ENCODE measurements at places on chromosomes 2 and 18.

GRCh38 chr2:82795446-82795845 lies 1663.6 kb downstream of the SUCLG1 start:
- no peak for DNase-seq

- DNase-seq, result no peak
Observed at GRCh38 chr2:44929735-44930273, 11.7 kb upstream of the SIX3 start.

- DNase-seq, result no peak
Observed at GRCh38 chr2:200380833-200381542, 74.5 kb downstream of the SPATS2L start.

GRCh38 chr2:173407176-173407575 lies 52.5 kb downstream of the CDCA7 start:
- no peak for DNase-seq

- no peak for DNase-seq
Observed at GRCh38 chr2:68588589-68588988, 54.8 kb upstream of the PROKR1 start.

DNA sequence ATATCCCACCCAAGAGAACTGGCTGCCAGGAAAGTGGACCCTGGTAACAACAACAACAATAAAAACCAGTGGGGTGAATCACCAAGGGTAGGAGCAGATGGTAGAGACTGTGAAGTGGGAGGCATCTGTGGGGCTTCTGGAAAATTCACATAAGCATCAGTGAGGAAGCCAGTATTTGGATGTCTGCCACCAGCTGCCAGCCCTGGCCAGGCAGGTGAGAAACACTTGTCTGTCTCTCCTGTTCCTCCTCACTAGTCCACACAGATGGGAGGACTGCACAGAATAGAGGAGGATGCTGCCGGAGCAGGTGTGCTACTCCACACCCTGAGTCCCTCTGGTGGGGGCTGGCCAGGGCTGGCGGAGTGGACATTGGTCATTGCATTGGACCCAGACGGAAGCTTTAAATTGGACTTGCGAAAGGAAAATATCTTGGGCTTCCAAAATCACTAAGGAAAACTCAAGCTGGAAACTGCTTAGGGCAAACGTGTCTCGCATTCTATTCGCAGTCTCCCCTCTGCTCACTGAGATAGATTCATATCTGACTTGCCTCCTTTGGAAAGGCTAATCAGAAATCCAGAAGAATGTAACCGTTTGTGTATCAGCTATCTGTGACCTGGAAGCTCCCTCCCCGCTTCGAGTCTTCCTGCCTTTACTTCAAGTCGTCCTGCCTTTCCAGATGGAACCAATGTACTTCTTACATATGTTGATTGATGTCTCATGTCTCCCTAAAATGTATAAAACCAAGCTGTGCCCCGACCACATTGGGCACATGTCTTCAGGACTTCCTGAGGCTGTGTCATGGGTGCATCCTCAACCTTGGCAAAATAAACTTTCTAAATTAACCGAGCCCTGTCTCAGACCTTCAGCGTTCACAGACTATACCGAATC lies 69.1 kb downstream of the NAB1 start:
- DNase-seq, result no peak

- no peak for DNase-seq
Observed at GRCh38 chr2:8985561-8986326, 17.7 kb downstream of the MBOAT2 start.

- no peak for DNase-seq
Observed at GRCh38 chr2:3670941-3671340, 12.9 kb downstream of the ALLC start.

GRCh38 chr2:85246348-85246747 lies 81.4 kb downstream of the TGOLN2 start:
- DNase-seq, result no peak

- DNase-seq, result no peak
Observed at GRCh38 chr2:44546459-44547127, 184.8 kb downstream of the CAMKMT start.

DNA sequence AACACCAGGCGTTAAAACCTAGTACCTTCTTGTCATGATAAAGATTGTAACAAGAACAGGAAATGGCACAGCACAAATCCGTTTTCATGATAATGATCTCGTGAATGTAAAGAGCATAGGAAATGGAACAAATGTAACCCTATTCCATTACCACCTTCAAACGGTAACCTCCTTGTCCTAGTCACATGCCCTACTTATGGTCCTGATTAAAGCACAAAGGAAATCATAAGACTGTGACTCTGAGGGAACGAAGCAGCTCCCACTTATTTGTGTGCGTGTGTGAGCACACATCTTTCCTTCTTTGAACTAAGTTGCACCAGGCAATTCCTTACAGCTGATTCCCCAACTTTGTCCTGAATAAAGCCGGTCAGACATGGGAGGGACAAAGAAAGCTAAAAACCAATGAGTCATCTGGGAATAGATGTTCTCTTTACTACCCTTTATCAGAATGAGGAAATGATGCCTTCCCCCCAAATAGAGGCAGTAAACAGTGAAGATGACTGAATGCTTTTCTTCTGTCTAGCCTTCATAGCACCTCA lies 192.6 kb downstream of the IKZF2 start:
- DNase-seq, result no peak

DNA sequence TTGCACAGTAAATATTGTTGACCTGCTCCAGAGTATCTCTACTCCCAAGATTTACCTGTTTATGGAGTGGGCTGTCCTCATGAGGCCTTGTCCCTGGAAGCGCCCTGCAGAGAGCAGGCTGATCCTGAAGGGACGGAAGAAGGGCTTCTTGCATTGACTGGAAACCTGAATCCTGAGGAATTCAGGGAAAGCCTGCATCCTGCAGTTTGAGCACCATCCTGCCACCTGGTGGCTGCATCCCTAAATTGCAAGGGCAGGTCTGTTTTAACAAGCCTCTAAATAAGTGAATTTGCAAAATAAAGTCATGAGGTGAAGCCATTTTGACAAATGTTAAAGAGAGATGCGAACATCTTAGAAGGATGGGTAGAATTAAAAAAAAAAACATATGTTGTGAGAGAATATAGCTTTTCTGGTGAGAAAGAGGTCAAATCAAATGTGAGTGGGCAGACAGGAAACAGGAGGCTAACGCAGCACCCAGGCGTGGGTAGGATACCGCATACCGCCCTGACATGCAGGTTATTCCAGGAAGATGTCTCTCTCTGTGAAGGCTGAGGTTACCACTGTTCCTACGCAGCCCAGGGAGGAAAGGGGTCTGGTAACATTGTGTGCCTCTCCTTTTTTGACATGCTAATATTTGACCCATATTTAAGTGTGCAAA lies 754.9 kb downstream of the RNF144A start:
- DNase-seq, result no peak

- DNase-seq, result no peak
Observed at GRCh38 chr18:59733421-59733820, 36.2 kb upstream of the CCBE1 start.

- DNase-seq, result no peak
Observed at GRCh38 chr18:29146068-29146467, 969.1 kb upstream of the CDH2 start.

- DNase-seq, result no peak
Observed at GRCh38 chr18:27668158-27668557, 483.1 kb upstream of the CHST9 start.

GRCh38 chr2:221096706-221097567 lies 475.2 kb downstream of the EPHA4 start:
- DNase-seq, result no peak

DNA sequence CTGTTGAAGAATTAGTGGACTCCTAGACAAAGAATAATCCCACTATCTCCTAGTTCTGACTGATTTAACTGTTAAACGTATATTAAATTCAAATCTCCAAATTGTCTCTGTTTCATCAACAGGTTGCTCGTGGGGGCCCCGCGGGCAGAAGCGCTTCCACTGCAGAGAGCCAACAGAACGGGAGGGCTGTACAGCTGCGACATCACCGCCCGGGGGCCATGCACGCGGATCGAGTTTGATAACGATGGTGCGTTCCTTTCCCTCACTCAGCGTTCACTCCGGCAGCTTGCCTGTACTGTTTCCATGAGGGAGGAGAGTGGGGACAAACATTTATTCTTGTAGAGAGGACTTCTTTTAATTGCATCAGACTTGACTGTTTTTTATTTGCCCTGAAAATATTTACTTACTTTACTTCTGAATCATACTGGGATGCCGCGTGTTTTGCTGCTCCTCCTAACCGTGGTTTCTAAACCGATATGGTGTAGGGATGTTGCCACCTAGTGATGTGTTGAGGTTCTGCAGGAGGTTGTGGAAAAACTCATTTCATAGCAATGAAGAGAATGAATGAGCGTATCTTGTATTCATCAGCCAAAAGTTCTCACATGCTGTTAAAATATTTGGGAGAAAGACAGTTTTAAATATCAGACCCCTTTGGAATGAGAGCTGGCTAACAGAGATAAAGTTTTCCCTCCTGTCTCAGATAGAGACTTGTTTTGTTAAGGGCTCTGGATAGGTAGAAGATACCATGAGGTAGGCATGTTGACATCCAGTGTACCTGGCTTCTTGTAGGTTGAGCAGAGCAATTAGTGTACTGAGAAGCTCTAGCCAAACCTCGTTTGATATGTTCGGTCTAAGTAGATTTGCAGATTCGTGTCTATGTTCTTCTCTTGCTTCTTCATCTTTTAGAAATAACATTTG lies 38.3 kb downstream of the ITGA6 start:
- DNase-seq, result no peak

- DNase-seq, result no peak
Observed at GRCh38 chr2:44909831-44910230, 31.7 kb upstream of the SIX3 start.

DNA sequence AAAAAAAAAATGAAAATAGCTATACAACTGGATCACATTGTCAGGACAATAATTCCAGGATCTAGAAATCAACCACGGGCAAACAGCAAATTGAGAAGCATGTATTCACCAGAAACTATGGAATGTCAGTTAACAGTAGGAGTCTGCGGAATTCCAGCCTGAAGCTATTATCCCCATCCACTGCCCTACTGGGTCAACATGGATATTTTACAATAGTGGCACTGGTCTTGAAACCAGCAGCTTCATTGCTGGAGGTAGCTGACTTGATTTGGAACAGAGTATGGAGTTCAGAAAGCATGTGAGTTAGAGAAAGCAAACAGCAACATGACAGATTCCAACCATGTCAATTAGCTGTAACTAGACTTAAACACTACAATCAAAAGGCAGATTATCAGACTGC lies 55.7 kb upstream of the PDE1A start:
- no peak for DNase-seq

DNA sequence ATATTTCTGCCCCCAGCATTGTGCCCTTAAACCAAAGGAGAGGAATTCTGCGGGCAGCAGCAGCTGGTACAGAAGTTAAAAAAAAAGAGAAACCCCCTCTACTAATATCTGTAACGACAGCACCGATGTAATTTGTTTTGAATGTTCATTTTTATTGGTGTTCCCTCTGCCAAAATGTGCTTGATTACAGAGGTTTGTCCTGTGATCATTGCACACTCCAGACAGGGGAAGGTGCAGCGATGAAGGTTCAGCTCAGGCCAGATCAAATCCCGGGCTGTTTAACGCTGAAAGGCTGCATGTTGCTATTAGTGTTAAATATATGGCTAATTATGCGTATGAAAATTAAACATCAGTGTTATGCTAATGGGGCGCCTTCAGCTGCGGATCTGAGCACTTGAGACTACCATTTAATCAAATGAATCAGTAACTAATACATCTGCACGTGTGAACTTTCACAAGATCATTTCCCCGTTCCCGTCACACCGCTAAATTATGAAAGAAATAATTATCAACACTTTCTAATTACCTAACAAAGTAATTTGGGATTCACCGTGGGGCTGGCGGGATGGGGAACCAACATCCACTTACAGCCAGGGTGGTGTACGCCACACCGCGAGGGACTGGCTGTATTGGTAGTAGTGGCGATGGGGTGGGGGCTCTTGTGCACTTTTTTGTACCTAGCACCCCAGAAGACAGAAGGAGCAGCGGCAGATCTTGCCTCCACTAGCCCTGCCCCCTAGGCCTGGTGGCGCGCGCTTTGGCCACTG lies 1.5 kb upstream of the DLX1 start:
- DNase-seq, result no peak

DNA sequence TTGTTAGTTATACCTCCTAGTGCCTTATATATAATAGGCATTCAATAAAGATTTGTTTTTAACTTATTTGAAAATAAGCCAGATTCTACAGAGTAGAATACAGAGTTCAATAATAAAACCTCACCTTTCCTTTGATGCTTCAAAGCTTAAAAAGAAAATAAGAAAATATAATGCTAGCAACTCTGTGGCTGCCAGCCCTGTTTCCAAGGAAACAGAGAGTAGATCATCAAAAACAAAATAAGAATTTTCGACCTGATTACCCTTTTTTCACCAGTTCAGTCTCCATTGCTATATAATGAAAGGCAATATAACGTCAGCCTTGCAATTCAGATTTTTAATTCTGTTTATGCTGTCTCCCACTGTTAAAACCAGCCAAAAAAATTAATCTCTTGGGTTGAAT lies 8.9 kb upstream of the PGAP1 start:
- DNase-seq, result no peak

- DNase-seq, result no peak
Observed at GRCh38 chr2:62216616-62217015, 20.7 kb downstream of the B3GNT2 start.

- DNase-seq, result no peak
Observed at GRCh38 chr2:69466728-69467127, 29.5 kb upstream of the NFU1 start.

- no peak for DNase-seq
Observed at GRCh38 chr2:215693193-215693998, 257.5 kb upstream of the FN1 start.

DNA sequence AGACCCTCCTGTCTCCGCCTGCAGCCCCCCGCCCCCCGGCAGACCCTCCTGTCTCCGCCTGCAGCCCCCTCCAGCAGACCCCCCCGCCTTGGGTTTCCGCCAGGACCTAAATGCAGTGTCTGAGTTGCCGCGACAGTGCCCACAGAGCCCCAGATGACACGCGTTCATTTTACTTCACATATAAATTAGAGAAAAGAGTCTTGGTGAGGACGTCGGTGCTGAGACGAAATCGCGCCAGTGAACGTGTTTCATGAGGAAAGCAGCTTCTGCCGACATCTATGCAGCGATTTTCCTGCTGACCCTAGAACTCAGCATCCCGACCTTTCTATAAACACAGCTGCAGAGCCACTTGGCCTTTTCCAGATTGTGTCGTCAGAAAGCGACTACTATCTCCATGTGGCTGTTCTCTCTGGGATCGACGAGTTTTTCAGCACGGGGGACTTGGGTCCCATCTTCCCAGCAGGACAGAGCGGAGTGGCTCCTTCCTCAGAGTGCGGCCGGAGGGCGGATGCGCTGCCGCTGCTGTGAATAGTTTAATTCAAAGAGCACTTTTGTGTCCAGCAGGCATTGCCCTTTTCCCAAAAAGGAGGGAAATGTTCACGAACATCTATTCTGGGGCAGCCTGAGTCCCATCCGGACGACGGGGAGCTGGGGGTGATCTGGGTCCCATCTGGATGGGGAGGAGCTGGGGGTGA lies 136.7 kb downstream of the NFATC1 start:
- no peak for DNase-seq

- no peak for DNase-seq
Observed at GRCh38 chr2:21501376-21502027, 377.7 kb downstream of the TDRD15 start.
